ENCODE measurements at places on chromosomes 6 and 20.

DNA sequence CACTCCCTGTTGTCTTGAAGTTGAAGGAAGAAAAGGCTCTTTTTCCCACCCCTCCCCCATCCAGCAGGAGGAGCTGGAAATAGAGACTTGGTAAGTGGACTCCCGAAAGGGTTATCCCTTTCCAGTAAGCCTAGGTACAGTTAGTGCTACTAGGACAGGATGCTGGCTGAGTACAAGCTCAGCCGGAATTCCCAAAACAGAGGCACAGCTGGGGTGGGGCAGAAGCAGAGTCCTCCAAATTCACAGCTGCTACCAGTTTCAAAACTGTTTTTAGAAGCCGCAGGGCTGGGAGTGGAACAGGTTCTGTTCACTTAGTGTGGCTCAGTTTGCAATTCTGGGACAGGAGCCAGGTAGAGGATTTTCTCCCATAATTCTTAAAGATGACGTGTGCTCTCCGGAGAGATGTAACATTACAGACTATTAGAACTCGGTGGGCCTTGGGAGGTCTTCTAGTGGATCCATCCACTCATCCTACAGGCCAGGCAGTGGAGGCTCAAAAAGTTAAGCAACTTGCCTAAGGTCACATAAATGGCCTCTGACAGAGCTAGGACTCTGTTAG lies 19.0 kb upstream of the UTRN start:
- DNase-seq = peak; percentile 40

- no peak for DNase-seq
Measured at GRCh38 chr20:23142162-23143050, 56.3 kb upstream of the CD93 start.

DNA sequence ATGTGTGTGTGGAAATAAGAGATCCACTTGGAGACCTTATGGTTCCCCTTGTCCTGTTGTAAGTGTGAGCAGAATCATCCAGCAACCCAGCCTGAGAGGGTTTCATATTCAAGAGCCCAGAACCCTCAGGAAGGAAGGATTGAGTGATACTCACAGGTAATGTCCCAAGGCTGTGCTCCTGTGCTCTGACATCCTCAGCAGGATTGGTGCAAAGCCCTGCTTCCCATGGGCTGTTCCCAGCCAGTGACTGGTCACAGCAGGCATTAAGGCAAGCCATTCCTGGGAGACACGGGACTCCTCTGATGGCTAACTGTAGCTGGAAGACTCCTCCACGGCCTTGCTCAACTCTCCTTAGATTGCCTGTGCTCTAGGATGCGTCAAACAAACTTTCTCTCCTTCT lies 33.8 kb upstream of the HLA-G start:
- no peak for DNase-seq

DNA sequence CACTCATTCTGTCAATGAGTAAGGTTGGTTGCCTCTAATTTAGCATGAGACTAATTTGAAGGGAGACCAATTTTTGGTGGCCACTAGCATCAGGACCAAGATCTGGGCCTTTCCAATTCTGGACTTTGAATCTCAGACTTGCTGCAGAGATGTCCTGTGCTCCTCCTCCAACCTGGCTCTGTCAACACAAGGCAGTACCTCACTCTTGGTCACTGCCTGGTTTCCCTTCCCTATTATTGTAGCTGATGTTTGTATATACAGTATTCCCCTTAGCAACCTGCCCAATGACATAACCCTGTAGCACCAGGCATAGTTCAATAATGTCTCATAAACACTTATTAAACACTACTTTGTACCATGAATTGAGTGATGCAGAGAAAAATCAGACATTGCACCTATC lies 50.4 kb downstream of the UNC5CL start:
- no peak for DNase-seq

DNA sequence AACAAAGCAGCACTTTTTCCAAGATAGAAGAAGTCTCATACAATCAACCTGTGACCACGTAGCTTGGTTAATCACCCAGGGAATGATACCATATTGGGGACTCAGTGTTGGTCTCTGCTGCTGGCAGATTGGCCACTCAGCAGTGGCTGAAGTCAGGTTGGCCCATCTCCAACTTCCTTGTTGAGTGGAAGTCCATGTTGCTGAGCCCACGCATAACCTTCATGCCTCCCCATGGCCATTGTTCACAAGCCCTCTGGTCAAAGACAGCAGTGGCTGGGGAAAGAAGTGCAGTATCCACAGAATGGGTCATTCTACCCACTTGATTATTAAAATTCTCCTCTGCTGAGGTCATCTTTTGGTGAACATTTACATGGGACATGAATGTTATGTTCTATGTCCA lies 38.5 kb downstream of the PKIB start:
- no peak for DNase-seq

GRCh38 chr6:116382587-116382986 lies 11.8 kb downstream of the DSE start:
- no peak for DNase-seq

- DNase-seq = no peak
Measured at GRCh38 chr20:63017076-63017825, 10.5 kb upstream of the BHLHE23 start.

- DNase-seq = no peak
Measured at GRCh38 chr6:48109944-48110343, 1.1 kb downstream of the PTCHD4 start.

GRCh38 chr20:34150306-34151000 lies 38.4 kb upstream of the EIF2S2 start:
- DNase-seq = peak; percentile 27

DNA sequence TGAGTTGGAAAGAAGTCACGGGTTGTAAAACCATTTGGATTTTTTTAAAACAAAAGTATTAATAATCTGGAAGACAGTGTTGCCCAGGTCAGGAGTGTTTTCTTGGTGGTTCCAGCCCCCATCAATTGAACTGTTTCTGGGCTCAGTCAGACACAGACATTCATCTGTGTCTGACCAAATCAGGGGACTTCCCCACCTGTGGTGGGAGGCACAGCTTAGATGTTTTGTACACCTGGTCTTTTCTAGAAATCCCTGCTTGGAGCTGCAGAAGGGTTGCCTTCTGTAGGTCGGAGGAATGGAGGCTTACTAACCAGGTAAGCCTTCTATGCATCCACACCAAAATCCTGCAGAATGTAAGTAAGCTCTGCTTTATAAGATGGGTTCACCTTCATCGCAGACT lies 63.6 kb downstream of the CDS2 start:
- no peak for DNase-seq

GRCh38 chr6:85983032-85983659 lies 340.5 kb upstream of the SYNCRIP start:
- DNase-seq = no peak

GRCh38 chr6:108203189-108204112 lies 37.6 kb downstream of the NR2E1 start:
- no peak for DNase-seq

GRCh38 chr6:71678091-71678490 lies 208.3 kb upstream of the RIMS1 start:
- DNase-seq = no peak

GRCh38 chr20:38330638-38331037 lies 15.6 kb upstream of the LBP start:
- DNase-seq = no peak

GRCh38 chr6:158242071-158242606 lies 70.1 kb upstream of the TULP4 start:
- no peak for DNase-seq

DNA sequence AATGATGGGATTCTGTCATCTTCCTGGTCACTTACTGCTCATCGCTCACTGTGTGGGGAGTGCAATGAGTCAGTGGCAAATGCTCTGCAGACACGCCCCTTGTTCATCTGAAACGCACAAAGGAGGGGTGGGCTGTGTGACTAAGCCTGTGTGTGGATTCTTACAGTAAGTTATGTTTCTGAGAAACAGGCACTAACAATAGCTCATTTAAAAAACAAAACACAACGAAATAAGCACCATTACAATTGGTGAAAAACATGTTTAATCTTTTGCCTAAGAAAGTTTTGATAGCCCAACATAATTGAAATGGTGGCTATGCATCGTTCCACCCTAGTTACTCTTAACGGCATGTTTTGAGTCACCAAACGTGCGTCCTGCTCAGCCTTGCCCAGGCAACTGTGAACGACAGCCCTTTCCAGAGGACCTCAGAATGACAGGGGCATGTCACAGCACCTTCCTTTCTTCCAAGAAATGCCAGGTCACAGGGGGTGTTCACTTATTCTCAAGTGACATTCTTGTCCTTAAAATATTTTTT lies 118.4 kb upstream of the SGK1 start:
- peak; percentile 87 for DNase-seq

DNA sequence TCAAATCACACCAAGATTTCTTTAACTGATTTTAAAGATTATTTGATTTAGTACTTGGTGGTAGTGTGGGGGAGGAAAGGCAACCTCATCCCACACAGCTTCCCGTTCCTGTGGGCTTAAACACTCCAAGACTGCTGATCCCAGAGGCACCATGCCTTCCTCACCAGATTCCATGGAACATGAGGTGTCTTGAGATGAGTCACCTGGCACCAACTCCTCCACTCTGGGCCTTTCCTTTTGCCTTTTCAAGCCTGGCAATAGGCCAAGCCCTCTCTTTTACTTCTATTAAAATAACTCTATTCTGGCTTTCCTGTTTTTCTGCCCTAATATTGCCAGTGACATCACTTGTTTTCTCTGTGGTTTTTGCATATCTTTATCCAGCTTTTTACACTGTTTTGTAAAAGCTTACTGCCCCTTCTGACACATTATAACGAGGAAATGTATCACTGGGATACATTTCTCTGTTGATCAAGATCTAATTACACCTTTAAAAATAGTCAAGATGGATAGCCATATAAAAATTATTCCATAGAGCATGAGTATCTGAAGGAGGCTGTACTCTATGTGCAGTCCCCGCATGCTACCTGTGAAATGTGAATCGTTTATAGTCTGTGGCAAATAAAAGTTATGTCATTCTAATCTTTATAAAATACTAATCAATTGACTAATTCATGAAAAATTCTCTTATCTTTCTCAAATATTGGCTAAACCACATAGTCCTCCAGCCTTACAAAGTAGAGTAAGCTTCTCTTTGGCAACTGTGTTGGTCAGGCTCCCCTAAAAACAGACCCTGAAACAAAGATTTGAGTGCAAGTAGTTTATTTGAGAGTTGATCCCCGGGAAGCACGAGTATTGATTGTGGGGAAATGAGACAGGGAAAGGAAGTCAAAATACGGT lies 257.8 kb upstream of the KCNQ5 start:
- peak; percentile 87 for DNase-seq

GRCh38 chr6:28534306-28534705 lies 8.6 kb downstream of the GPX5 start:
- no peak for DNase-seq

GRCh38 chr20:25238319-25239037 lies 9.4 kb upstream of the PYGB start:
- DNase-seq = no peak

GRCh38 chr6:33028220-33028849 lies 18.9 kb upstream of the HLA-DOA start:
- no peak for DNase-seq

GRCh38 chr6:11083956-11084355 lies 9.7 kb upstream of the SMIM13 start:
- DNase-seq = no peak

- DNase-seq = peak; percentile 56
Measured at GRCh38 chr6:122845916-122846612, 57.0 kb downstream of the SMPDL3A start.

DNA sequence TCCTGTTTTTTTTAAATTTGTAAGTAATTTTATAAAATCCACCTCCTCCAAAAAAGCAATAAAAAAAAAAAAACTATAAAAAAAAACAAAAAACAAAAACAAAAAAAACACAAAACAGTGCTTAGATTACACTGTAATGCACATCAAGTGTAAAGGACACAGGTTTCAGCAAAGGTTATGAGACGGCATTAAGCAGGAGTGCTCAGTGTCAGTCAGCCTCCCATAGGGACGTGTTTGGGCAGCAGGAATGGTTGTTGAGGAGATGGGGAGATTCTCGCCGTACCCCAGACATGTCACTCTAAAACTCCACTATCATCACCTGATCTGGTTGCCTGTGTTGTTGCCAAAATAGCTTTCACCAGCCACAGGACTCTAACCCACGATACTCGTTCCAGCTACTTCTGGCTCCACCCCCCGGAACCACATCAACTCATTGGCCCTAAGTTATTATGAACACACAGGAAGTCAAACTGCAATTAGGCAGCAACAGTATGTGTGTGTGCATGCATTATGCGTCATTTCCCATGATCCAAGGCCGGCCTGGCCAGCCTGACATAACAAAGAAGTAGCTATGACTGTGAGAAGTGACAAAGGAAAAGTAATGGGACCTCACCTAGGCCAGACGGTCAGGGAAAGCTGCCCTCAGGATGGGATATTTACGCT lies 28.7 kb downstream of the ECT2L start:
- DNase-seq = no peak

- DNase-seq = peak; percentile 43
Measured at GRCh38 chr6:43274916-43275597, 23.0 kb upstream of the SLC22A7 start.

All from GM03348 (cell line).